ENCODE measurements at places on chromosomes 12 and 14.

GRCh38 chr12:19584732-19585131 lies 145.4 kb downstream of the AEBP2 start:
- no peak for DNase-seq

- no peak for DNase-seq
Observed at GRCh38 chr14:77088219-77088618, 9.8 kb upstream of the CIPC start.

DNA sequence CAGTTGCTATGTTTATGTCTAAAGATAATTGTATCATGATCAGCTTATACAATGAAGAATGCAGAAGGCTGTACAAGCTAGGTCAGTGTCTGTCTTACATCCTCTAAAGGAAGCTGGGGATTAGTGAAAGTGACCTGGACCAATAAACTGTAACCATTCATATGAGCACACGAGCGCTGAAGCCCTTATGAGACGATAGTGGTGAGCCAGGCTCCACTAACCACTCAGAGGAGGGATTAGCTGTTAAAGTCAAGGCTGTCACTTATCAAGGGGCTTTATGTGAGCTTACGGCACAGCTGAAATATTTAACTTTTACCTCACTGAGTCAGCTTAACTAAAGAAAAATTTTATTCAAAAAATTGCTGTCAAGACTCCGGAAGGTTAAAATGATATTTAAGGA lies 30.3 kb downstream of the NDUFA12 start:
- DNase-seq: no peak

DNA sequence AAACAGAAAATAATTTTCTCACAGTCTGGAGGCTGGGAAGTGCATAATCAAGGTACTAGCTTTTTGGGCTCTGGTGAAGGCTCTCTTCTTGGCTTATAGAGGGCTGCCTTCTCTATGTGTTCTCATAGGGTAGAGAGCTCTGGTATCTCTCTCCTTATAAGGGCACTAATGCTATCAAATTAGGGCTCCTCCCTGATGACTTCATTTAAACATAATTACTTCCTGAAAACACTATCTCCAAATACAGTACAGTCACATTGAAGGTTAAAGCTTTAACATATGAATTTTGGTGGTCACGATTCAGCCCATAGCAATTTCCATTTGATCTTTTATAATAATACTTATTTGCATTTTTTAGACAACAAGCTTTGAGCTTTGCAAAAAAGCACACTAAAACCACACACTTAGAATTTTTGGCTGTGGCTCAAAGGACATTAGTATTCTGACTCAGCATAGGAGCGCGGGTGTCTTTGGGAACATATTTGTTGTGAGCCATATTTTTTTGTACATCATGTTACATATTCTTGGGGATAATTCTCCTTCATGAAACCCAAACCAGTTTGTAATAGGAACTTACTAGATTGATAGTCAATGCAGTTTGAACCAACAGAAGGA lies 808.1 kb upstream of the FBXO33 start:
- no peak for DNase-seq

DNA sequence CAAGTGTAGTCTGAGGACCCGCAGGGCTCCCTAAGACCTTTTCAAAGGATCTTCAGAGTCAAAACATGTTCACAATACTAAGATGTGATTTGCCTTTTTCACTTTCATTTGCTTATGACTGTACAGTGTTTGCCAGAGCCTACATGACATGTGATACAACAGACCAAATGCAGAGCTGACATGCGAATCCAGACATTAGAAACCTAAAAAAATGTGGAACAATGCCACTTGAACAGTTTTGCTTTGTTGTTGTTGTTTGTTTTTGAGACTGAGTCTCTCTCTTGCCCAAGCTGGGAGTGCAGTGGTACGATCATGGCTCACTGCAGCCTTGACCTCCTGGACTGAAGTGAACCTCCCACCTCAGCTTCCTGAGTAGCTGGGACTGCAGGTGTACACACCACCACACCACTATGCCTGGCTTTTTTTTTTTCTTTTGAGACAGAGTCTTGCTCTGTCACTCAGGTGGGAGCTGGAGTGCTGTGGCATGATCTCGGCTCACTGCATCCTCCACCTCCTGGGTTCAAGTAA lies 5.3 kb upstream of the RAB35 start:
- DNase-seq: no peak

DNA sequence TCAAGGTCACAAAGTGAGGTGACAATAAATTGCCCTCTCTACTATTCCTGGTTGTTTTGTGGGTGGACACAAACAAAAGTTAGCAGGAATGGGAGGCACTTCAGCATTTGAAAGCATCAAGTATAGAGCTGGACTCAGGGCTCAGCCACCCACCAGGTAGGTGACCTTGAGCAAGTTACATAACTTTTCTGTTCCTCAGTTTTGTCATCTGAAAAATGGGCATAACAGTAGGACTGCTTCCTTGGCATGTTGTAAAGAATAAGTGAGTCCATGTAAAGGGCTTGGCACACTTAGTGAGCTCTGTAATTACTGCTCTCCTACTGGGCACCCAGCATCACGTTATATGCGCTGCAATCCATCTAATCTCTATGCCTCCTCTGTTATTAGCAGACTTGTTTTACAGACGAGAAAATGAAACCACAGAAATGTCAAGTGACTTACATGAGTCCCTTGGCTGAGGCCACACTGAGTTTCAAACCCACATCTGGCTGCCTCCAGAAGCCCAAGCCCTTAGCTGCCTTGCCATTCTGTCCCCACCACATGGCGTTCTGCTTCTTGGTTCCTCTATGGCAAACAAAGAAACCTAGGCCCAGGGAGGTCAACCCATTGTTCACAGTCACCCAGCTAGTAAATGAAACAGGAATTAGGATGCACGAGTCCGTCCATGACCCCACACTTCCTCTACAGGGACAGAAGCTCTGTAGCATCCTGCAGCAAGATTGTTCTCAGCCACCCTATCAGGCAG lies 63.2 kb upstream of the SLC24A4 start:
- no peak for DNase-seq

- no peak for DNase-seq
Observed at GRCh38 chr14:39181026-39181692, 6.1 kb downstream of the PNN start.

DNA sequence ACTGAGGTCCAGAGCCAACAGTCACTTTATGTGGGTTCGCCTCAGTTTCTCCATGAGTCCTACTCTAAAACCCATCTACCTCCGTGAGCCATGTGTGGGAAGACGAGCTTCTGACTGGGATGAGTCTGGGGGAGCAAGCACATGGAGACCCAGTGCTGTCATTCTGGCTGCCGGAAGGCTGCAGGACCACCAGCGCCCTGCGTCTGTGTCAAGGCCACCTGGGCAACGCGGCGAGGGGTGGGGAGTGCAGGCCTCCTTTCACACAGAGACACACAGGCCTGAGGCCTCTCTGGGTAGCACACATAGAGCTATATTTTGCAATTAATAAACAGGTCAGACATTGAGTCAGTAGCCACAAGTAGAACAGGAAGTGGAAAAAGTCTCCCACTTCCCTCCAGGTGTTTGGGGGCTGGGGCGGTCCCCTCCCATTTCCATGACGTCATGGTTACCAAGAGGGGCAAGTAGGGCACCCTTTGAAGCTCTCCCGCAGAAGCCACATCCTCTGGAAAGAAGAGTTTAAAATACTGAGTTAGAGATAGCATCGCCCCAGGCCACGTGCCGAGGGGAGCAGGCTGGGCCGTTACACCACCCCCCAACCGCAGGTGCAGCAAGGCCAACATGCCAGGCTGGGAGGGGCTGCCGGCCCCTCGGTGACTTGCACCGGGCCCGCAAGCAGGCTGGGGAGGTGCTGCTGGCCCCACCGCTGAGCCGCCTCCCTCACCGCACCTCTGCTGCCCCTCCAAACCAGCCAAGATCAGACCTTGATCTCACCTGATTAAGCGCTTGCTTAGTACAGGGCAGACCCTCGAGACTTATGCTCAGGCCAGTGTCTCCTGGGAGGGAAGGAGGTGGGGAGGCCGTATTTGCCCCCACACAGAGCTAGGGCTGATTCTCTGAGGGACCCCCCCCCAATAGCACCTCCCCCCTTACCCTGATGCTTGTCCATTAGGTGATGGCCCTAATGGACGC lies 32.7 kb downstream of the DAD1 start:
- DNase-seq: peak; percentile 89

DNA sequence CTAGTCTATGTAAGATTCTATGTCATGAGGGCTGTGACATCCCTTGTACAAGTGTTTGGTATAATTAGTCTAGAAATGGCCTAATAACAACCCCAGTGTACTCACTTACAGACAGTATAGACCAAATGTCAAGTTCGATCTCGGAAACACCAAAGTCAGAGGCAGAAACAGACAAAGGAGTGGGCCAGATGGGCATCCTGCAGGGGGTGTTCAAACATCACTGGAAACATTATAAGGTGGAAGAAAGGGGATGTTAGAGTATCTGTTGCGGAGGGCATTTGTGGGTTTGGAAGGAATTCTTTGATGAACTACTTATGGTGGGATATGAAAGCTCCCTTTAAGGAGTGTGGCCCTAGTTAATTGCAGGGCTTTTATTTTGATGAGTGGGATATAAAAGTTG lies 134.6 kb downstream of the ESR2 start:
- DNase-seq: no peak

- no peak for DNase-seq
Observed at GRCh38 chr12:4223273-4223845, 50.2 kb upstream of the CCND2 start.

DNA sequence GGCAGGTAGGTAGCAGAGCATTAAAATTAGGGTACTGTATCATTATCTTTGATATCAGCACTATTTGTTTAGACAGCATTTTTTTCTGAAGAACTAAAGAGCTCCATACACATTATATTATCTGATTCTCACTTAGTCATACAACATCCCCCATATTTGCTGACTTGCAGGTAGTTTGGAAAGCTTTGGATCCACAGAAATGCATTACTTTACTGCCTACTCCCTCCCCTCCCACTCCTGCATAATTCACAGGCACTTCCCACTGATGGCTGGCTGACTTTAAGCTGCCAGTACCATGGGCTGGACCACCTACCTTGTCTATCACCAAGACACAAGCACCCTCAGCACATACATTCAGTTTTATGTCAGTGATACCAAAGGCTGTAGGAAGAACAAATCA lies 110.4 kb downstream of the SLC8A3 start:
- DNase-seq: no peak

DNA sequence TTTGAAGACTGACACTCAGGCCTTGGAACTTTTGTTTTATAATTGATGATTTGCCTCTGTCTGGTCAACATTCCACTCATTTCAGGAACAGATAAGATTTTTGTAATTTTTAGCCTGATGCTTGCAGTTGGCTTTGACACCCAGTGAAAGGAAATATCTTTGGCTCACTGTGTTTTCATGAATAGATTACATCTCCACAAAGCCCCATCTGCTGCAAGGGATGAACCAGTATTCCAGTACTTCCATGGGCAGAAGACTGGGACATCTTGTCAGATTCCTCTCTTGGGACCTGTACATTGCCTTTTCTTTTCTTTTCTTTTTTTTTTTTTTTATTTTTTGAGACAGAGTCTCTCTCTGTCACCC lies 28.4 kb downstream of the GSG1 start:
- DNase-seq: no peak

DNA sequence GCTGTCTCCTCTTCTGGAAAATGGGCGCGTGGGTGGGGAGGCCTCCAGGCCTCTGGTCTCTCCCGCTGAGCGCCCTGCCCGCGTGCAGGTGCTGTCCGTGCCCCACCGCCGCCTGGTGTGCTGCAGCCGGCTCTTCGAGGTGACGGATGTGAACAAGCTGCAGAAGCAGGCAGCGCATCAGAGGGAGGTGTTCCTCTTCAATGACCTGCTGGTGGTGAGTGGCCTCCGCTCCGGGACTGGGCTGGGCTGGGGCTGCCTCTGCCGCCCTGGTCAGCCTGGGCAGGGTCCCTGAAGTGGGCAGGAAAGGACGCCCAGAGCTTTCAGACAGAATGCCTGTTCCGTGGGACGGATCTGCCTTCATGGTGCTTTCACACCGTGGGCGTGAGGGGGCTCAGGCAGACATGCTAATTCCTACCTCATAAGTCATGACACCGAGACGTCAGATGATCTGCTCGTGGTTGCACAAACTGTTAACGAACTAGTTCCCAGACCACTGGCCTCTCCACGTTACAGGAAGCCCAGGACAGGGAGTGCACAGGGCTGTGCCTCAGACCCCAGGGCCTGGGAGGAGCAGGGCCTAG lies 50.5 kb downstream of the SLC6A12 start:
- DNase-seq: no peak

DNA sequence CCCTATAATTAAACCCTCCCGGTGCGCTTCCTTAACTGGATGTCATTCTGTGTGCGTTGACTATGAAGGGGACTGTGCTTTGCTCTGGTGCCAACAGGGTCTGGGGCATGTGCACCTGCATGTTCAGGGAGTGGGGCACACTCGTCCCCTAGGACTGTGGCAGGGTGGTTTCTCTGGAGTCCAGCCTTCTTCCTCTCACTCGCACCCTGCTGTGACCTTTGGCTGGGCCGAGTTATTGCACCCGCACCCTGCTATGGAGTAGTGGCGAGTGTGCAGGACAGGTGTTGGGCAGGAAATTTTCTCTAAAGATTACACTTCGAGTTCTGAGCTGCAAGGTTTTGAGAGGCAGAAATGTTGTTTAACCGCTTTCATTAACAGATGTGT lies 138.9 kb downstream of the PLXNC1 start:
- DNase-seq: no peak

- DNase-seq: no peak
Observed at GRCh38 chr12:75792687-75793086, 238.9 kb downstream of the PHLDA1 start.

DNA sequence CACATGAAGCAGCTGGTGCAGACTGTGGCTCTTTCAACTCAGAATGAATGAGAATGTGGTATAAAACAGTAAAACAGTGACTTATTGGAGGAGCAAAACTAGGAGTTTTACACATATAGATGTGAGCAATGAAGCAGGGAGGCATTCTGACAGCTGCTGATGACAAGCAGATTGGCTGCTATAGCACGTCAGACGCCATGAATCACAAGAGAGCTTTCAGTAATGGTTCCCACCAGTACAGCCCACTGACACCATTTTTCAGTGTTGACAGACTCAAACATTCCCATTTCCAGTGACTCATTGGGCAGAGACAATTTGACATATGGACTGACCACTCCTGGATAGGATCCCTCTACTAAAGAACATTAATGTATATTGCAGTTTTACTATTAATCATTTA lies 24.6 kb upstream of the FSCB start:
- no peak for DNase-seq

- DNase-seq: no peak
Observed at GRCh38 chr14:21614240-21614639, 20.5 kb downstream of the OR10G2 start.

- DNase-seq: peak; percentile 15
Observed at GRCh38 chr12:111024205-111024801, 103.9 kb upstream of the MYL2 start.

DNA sequence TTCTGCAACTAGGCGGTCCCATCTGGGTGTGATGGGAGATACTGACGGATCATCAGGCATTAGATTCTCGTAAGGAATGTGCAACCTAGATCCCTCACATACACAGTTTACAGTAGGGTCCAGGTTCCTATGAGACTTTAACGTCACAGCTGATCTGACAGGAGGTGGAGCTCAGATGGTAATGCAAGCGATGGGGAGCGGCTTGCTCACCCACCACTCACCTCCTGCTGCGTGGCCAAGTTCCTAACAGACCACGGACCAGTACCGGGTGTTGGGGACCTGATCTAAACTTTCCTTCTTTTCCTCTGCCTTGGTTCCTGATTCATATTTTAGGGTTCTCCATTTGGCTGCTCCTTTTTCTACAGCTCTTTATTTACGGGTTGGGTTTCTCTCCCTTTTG lies 479.8 kb downstream of the BCAT1 start:
- DNase-seq: no peak

- DNase-seq: no peak
Observed at GRCh38 chr12:26080911-26081310, 43.9 kb downstream of the BHLHE41 start.

Measured in stimulated activated CD8-positive, alpha-beta memory T cell treated with anti-CD3 and anti-CD28 coated beads, Interleukin-4, amount 100 ng/mL, for 1 hour (primary cell).